Hindlimb muscle (tissue), 1 donor: ENCODE measurements at places on chromosomes 5 and 9. TPM values are rescaled to one million over a fixed set of nuclear protein-coding genes. Genes with fewer than 3 reads are reported as not detected.

DNM1 gene
- polyA plus RNA-seq: 51.3 TPM

IFNB1 gene
- not detected for polyA plus RNA-seq

SPATA31C1 gene
- polyA plus RNA-seq: not detected

KCNV2 gene
- polyA plus RNA-seq: 0.12 TPM

PCDHGC5 gene
- polyA plus RNA-seq: 1.1 TPM

EPB41L4B gene
- polyA plus RNA-seq: 14.2 TPM

ENTREP1 gene
- 48.7 TPM for polyA plus RNA-seq

FUT7 gene
- polyA plus RNA-seq: 0.10 TPM

PCDH12 gene
- polyA plus RNA-seq: 16.9 TPM

PCDHA11 gene
- polyA plus RNA-seq: 0.30 TPM

LRRC26 gene
- not detected for polyA plus RNA-seq

SOHLH1 gene
- 0.13 TPM for polyA plus RNA-seq

PAEP gene
- polyA plus RNA-seq: not detected

CMYA5 gene
- 206 TPM for polyA plus RNA-seq

GABRP gene
- 0.67 TPM for polyA plus RNA-seq

BARHL1 gene
- not detected for polyA plus RNA-seq

PCDHGA7 gene
- 1.6 TPM for polyA plus RNA-seq

CNTNAP3 gene
- polyA plus RNA-seq: 1.5 TPM

CCDC180 gene
- polyA plus RNA-seq: 7.9 TPM

PCDHGB3 gene
- 1.8 TPM for polyA plus RNA-seq

IL5 gene
- not detected for polyA plus RNA-seq

CEL gene
- polyA plus RNA-seq: 2.6 TPM

DOCK8 gene
- polyA plus RNA-seq: 8.2 TPM

XPA gene
- polyA plus RNA-seq: 21.0 TPM

TCF7 gene
- 2.3 TPM for polyA plus RNA-seq

MTRR gene
- 25.9 TPM for polyA plus RNA-seq

ADRB2 gene
- polyA plus RNA-seq: 1.5 TPM

FBP1 gene
- 0.45 TPM for polyA plus RNA-seq

PCDHA13 gene
- 0.21 TPM for polyA plus RNA-seq

DBH gene
- 0.54 TPM for polyA plus RNA-seq

SPINK5 gene
- 0.41 TPM for polyA plus RNA-seq

CNTFR gene
- 53.8 TPM for polyA plus RNA-seq

ENTPD2 gene
- 11.0 TPM for polyA plus RNA-seq

COL23A1 gene
- polyA plus RNA-seq: 1.8 TPM

FOXD4L5 gene
- 1.1 TPM for polyA plus RNA-seq

GFM2 gene
- polyA plus RNA-seq: 26.5 TPM

PITX1 gene
- polyA plus RNA-seq: 4.6 TPM

VPS13A gene
- 19.3 TPM for polyA plus RNA-seq

SLC46A2 gene
- 0.18 TPM for polyA plus RNA-seq

CLPTM1L gene
- 51.6 TPM for polyA plus RNA-seq

BTNL8 gene
- not detected for polyA plus RNA-seq

C9orf50 gene
- polyA plus RNA-seq: 0.26 TPM

SAPCD2 gene
- polyA plus RNA-seq: 3.9 TPM

ZNF367 gene
- polyA plus RNA-seq: 6.5 TPM

BTNL3 gene
- not detected for polyA plus RNA-seq

GARIN3 gene
- polyA plus RNA-seq: not detected

SLC6A3 gene
- polyA plus RNA-seq: not detected

CAMK2A gene
- 116 TPM for polyA plus RNA-seq

PIP5K1B gene
- polyA plus RNA-seq: 1.7 TPM

PCDHB13 gene
- 2.8 TPM for polyA plus RNA-seq

LRRC8A gene
- polyA plus RNA-seq: 20.8 TPM

IL13 gene
- polyA plus RNA-seq: not detected

IGFBPL1 gene
- polyA plus RNA-seq: 0.72 TPM

GRIN1 gene
- polyA plus RNA-seq: not detected
